ENCODE measurements at places on chromosomes 3 and 15.
A peak's percentile ranks its signal among the peaks of the same experiment; 100 is the strongest.

GRCh38 chr3:128362026-128362965 lies 104.4 kb downstream of the DNAJB8 start:
- no peak for DNase-seq

DNA sequence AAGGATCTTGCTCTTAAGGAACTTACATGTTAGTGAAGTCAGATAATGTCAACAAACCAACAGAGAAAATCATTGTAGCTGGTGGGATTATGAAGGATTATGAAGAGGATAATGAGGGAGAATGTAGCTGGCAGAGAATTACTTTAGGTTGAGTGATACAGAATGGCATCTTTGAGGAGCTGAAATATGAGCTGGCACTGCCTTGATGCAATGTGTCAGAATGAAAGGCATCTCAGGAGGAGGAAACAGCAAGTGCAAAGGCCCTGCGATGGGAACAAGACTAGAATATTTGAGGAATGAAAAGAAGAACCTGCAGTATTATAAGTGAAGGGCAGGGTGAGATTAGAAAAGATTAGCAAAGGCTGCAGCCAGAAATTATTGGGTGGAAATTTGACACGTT lies 237.2 kb upstream of the ADAMTS9 start:
- no peak for DNase-seq

DNA sequence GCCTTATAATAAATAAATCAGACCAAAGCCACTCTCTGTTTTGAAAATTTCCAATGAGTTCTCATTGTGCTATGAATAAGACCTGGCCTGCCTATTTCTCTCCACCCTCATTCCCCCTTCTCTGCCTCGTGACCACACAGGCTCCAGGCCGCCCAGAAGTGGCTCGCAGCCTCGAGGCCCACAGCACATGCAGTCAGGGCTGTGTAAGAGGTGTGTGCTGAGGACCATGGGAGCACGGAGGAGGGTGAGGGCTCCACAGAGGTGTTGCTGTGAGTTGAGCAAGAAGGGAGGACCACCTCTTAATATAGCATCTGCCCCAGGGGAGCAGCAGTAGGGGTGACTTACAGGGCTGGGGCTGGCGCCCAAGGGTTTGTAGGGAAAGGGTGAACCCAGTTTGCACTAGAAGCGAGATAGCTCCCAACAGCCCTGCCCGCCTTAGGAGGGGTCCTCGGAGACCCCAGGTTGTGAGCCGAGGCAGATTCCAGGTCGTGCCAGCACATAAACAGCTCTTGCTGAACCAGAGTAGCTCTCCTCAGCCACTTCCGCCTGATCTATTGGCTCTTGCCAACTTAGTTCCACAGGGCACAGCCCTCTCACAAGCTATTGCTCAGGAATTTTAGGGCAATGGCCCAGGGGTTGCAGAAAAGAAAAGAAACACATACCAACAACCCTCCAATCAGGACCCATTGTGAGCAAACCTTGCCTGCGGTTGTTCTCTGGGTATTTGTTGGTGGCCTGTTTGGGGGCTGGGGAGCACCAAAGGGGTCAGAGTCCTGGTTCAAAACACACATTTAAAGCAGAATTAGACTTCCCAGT lies 117.7 kb downstream of the MYLK start:
- no peak for DNase-seq

- no peak for DNase-seq
Measured at GRCh38 chr3:56790016-56790821, 11.5 kb downstream of the ARHGEF3 start.

GRCh38 chr3:87186608-87187159 lies 40.4 kb upstream of the CHMP2B start:
- no peak for DNase-seq

GRCh38 chr3:133410191-133410892 lies 10.5 kb downstream of the BFSP2 start:
- DNase-seq = no peak

- DNase-seq = no peak
Measured at GRCh38 chr3:59425371-59425770, 375.5 kb upstream of the CFAP20DC start.

- DNase-seq = no peak
Measured at GRCh38 chr3:36695769-36696137, 68.6 kb downstream of the DCLK3 start.

DNA sequence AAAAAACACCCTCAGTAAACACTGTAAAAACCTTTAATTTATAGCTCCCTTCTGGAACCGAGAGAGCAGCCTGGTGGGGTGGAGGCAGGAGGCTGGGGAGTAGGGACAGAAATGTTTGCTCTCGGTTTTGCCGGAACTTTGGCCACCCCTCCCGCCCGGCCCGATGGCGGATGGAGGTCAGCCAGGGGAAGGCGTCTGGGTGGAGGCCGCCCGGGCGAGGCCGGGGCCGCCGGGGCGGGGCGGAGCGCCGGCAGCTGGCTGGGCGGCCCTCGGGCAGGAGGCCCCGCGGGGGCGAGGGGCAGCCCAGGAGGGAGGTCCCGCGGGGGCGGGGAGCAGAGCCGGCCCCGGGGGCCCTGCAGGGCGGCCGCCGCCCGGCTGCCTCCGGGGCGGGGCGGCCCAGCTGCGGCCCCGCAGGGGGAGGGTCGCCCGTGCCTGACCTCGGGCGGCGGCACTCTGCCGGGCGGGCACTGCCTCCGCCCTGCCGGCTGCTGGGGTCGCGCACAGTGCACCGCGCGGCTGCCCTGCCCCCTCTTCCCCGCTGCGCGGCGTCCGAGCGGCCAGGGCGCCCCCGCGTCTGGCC lies 829 bp upstream of the SKIL start:
- peak; percentile 55 for DNase-seq

GRCh38 chr15:98781838-98782237 lies 133.5 kb downstream of the IGF1R start:
- DNase-seq = no peak

All from anterior cingulate cortex (tissue), 58 donors.